Naive thymus-derived CD4-positive, alpha-beta T cell (primary cell): ENCODE measurements at places on chromosomes 11 and 22. TPM values are rescaled to one million over a fixed set of nuclear protein-coding genes. Genes with fewer than 3 reads are reported as not detected.

GRCh38 chr11:12508151-12508751, 130.9 kb downstream of the PARVA start:
- no peak for DNase-seq

DNA sequence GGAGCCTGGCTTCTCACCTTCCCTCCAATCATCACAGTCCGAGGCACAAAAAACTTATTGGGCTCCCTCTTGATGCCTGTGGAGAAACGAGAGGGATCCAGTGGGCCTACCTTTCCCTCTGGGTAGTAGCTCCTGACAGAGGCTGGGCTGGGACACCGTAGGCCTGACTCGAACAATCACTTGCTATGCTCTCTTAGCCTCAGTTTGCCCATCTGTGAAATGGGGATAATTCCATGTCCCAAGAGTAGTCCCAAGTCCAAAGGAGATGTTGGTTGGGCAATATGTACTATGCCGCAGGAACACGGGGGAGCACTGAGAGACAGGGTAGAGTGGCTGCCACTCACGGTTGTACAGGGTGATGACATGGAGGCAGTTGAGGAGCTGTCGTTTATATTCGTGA, 7.6 kb upstream of the RASGRP2 start:
- no peak for DNase-seq

Gene GGTLC3
- not detected for polyA plus RNA-seq

- DNase-seq: no peak
These were observed 182.6 kb downstream of the DDX10 start for GRCh38 chr11:108847298-108847990.

GRCh38 chr22:45470871-45471270, 31.8 kb upstream of the FBLN1 start:
- DNase-seq: no peak

Gene NXPE2
- not detected for polyA plus RNA-seq
